ENCODE measurements at places on chromosomes 3 and 15. TPM values are rescaled to one million over a fixed set of nuclear protein-coding genes. Genes with fewer than 3 reads are reported as not detected.

DNA sequence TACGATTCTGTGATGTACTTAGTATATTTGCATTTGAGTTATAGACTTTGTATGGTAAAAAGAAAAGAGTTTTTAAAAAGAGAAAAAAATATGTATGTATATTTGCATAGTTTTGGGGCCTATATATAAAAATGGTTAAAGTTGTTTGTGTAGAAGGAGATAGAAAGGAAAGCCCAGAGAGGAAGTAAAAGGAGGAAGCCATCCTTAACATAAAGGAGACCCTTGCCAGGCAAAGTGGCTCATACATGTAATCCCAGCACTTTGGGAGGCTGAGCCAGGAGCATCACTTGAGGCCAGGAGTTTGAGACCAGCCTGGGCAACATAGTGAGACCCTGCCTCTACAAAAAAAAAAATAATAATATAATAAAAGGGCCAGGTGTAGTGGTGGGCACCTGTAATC, 8.4 kb downstream of the SNAP23 start:
- DNase-seq = no peak

DNA sequence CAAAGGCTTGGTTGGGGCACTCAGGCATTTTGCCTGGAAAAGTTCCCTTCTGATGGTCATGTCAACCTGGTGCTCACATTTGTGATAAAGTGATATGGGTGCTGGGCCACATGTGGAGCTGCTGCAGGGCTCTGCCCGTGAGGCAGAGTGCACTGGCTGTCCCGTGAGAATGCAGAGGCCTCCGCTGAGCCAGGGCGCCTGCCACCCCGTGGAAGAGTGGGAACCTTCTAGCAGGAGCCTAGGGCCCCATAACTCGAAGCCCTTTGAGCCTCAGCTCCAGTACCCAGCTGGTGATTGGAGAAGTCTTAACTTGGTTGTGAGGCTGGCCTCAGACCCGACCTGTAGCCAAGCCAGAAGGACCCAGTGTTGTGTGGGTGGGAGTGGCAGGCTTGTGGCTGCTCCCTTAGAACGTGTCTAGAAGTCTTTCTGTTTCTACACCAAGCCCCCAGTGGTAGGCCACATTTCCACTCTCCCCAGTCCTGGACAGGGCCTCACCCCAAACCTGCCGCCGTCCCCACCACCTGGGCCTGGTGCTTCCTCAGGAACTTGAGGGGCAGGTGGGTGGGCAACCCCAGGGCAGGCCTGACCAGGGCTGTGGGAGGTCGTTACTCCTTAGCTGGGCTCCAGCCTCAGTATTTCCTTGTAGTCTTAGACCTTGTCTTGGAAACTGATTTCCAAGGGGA, 19.7 kb downstream of the SEC61A1 start:
- no peak for DNase-seq

DNA sequence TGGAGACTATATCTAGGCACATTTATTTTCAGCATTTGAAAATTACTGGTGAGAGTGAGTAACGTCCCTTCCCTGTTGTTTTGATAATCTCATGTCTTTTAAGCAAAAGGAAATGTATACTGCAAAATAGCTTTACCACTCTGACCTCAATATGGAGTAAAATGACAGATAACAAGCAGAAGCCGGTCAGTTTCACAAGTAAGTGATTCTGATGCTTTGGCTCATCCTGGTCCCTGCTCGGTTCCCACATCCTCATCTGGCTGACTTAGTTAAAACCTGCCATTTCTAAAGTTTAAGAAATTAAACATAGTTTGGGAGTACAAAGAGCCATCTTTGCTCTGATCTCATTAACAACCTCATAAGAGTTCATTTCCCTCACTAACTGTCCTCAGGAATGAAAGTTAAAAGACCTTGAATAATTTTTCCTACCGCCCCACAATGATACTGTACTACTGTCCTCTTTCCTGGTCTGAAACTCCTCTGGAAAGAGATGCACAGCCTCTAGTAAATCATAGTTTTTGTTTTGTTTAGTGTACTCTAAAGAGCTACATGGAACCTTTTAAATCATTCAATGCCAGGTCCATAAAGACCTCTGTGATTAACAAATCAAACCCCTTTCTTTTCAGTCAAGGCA, 72.3 kb upstream of the ICE2 start:
- no peak for DNase-seq

DNA sequence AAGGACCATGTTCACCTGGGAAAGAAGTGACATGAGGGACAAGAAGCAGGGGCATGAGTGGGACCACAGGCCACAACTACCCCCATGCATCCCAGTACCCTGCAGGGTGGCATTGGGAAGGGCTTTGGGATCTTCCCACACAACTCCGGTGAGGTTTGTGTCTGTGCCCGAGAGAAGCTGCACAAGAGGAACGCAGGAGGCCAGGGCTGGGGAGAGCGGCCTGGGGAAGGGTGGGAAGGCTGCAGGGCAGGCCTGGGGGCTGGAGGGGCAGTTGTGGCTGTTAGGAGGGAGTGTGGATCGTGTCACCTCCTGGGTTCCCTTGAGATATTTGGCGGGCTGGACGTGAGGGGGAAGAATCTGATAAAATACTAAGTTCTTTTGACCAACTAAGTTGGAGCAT, 25.3 kb upstream of the MFSD1 start:
- DNase-seq = no peak

- DNase-seq = no peak
Measured at GRCh38 chr3:31765871-31766270, 215.2 kb downstream of the OSBPL10 start.

GRCh38 chr3:160691962-160692361, 15.0 kb downstream of the ARL14 start:
- DNase-seq = no peak

DNA sequence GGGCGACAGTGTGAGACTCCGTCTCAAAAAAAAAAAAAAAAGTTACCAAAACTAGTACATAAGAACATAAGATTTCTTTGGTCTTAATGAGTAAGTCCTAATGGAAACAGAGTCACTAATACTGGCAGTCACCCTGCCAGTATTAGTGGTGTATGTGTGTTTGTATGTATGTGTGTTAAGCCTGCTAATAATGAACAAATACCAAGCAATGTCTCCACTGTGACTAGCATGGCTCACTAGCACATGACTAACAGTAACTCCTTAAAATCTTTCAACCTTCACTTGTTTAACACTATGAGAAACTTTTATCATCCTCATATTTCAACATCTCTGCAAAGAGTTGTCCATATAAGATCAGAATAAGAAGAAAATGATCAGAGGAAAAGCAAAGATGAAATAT, 231.0 kb upstream of the ATP11B start:
- no peak for DNase-seq

DNA sequence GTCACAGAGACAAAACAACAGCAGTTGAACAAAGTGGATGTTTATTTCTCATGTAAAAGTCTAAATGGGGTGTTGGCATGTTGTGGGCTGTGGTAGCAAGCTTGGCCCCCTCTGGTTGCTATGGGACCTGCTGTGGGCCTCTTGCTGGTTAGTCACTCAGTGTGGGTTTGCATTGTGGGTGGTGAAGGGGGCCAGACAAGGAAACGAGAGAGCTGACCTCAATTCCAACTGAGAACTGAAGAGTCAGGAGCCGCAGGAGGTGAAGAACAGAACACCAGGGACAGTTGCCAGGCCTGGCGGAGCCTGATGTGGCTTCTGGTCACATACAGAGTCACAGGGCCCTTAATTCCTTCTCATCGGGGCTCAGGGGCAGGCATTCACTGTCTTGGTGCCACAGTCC, 1.9 kb upstream of the ADPGK start:
- no peak for DNase-seq

DNA sequence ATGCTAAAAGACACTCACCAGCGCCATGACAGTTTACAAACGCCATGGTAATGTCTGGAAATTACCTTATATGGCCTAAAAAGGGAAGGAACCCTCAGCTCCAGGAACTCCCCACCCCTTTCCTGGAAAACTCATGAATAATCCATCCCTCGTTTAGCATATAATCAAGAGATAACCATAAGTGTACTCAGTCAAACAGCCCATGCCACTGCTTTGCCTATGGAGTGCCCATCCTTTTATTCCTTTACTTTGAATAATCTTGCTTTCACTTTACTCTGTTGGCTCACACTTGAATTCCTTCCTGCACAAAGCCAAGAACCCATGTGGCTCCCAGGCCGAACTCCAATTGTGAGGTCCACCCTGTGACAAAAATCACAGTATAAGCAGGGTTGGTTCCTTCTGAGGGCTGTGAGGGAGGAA, 19.1 kb upstream of the FSTL1 start:
- no peak for DNase-seq

DNA sequence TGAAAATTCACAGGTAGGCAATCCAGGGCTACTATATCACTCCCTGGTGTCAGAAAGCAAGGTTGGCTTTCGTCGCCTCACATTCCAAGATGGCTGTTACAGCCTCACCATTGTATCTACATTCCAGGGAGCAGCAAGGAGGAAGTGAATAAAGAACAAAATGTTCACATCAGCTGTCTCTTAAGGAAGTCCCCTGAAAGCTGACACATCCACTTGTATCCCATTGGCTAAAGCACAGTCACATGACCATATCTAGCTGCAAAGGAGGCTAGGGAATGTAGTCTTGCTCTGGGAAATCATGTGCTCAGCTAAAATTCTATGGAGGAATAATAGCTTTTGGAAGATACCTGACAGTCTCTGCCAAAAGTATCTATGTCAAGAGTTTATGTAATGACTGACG, 12.8 kb upstream of the GATA2 start:
- no peak for DNase-seq

GRCh38 chr3:51530485-51530884, 8.0 kb upstream of the RAD54L2 start:
- no peak for DNase-seq

GRCh38 chr15:78982736-78983135, 37.9 kb upstream of the CTSH start:
- DNase-seq = no peak

- peak; percentile 90 for DNase-seq
Measured at GRCh38 chr15:79896634-79897379, at the start of gene MTHFS. TSS of gene MTHFS (minus strand) at chr15:79897014. CDS start at chr15:79896988, 26 bp downstream.

The FAM240A gene
- 0.10 TPM for total RNA-seq

The SLC22A13 gene
- 0.51 TPM for total RNA-seq

The SLCO2A1 gene
- total RNA-seq = 1.5 TPM

The RTP3 gene
- not detected for total RNA-seq

The IRAK2 gene
- total RNA-seq = 6.3 TPM

The EFL1 gene
- total RNA-seq = 30.1 TPM

The PLA2G4E gene
- 1.9 TPM for total RNA-seq

The CIDEC gene
- not detected for total RNA-seq

The CLDN11 gene
- total RNA-seq = 4.1 TPM
